ENCODE measurements at places on chromosomes 16 and 17. TPM values are rescaled to one million over a fixed set of nuclear protein-coding genes. Genes with fewer than 3 reads are reported as not detected.
A peak's percentile ranks its signal among the peaks of the same experiment; 100 is the strongest.

DNA sequence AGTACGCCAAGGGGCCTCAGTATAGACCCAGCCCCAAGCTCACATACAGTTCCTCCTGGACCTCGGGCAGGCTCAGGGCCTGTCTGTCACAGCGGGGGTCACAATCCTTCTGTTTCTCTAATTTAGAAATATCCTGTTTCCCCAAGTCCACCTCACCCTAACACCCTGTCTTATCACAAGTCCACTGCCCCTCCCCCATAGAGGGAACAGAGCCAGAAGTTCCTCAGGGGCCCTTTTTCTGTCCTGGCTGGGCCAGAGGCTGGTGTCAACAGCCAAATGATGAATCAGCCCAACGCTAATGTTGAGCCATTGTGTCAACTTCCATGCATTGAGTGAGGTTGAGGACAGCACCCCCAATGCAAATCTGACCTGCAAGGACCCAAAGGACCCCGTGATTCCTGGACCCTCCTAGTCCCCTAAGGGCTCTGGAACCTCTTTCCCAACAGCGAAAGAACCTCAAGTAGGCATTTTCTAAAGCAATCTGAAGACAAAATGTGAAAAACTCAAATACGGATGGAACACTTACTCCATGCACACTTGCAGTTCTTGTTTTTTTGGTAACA is 58.6 kb downstream of the PECAM1 start:
- no peak for DNase-seq

DNA sequence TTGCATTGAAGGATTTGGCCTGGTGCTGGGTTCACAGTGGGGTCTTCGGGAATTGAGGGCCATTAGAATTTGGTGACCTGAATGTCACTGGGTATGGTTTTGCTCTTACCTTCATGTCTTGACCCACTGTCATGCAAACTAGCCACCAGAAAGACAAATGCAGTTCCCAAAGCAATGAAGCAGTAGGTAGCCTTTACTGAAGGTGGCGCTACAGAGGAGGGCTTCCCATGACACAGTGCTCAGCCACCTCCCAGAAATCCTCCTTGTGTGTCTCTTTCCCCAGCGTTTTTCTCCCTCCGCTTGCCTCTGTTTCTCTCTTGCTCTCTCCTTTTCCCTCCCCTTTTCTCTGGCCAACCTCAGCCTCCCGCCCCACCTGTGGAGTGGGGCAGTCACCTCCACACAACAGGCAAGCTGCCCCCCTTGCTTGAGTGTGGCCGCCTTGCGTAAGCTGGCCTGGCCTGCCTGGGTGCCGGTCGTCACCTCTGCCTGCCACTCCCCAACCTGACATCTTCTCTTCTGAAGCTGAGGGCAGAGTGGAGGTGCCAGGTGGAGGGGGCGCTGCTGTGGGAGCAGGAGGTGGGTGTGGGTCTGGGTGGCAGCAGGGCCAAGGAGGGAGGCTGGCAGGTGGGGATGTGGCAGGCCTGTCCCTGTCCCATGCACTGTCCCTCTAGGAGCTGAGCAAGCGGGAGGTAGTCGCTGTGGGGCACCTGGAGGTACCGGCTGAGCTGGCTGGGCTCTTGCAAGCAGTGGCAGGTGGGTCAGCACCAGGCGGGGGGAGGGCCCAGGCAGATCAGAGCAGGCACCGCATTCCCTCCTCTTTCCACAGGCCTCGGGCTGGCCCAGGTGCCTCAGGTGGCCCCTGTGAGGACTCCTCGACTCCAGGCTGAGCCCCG is 34.7 kb downstream of the MYO15A start:
- DNase-seq = peak; percentile 24

- no peak for DNase-seq
Measured at GRCh38 chr17:1617620-1618174, 10.9 kb downstream of the SLC43A2 start.

DNA sequence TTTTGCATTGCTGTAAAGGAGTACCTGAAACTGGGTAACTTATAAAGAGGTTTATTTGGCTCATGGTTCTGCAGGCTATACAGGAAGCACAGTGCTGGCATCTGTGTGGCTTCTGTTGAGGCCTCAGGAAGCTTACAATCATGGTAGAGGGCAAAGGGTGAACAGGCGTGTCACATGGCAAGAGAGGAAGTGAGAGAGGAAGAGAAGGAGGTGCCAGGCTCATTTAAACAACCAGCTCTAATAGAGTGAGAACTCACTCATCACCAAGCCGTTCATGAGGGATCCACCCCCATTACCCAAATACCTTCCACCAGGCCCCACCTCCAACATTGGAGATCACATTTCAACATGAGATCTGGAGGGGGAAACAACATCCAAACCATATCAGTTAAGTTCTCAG is 16.4 kb upstream of the CLEC19A start:
- no peak for DNase-seq

Gene G6PC1
- total RNA-seq = not detected
